CD4-positive, alpha-beta T cell treated with Interleukin-6 for 4 hours (primary cell): ENCODE measurements at places on chromosomes 4 and X.

DNA sequence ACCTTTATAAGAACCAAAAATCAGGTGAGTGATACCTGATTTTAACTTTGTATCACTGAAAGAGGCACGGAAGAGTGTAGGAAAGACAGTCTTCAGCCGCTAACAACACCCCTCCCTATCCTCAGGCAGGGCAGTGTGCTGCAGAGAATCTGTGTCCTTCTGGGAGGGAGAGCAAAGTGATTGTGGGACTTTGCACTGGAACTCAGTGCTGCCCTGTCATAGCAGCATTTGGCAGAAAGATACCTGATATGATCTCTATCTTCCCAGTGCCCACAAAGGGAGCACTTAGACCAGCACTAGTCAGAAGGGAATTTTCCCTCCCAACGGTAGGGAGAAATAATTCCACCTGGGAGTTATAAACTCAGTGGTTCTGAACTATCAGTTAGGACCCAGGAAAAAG is 139.0 kb downstream of the FMR1NB start:
- no peak for DNase-seq

GRCh38 chr4:158722291-158722916 is 792 bp downstream of the PPID start:
- no peak for DNase-seq

DNA sequence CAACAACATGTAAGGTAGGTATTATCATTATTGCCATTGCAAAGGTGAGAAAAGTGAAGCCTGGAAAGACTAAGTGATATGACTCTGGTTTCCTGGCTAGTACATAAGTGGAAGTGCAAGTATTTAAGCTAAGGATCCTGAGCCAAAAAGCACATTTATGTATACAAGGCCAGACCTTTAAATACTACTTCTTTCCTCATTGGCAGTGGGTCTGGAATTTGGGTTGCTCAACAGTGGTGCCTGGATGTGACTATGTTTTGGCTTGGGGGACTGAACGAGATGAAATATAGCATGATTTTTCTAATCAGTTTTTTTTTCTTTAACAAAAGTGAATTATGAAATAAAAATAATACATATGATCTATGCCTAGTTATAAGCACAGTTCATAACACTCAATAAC is 7.4 kb upstream of the FGF13 start:
- no peak for DNase-seq

DNA sequence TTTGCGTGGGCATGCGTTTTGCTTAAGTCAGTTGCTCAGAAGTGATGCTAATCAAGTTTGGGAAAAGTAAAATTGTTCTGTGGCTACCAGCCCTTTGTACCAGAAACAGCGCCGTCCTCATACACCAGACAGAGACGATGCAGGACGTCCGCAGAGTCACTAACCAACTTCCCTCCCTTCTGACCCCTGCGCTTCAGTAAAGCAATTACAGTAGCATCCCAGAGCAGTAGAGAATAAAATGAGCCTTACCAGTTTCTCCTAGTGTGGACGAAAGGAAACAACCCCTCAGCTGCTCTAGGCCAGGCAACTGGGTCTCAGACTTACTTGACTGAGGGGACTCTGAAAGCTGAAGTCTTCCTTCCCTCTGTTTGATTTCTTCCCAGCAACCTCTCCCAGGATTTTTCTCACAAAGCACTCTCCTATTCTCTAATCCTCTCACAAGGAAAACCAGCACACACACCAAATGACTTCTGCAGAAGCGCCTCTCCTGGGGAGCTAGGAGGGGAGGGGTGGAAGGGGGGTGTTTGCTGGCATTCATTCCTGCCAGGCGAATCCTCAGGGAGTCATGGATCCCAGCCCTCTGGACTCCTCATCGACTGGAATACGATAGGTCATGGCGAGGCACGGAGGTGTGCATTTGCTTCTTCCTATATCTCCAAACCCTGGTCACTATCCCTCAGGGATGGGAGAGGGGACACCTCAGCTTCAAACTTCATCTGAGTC is 56.0 kb upstream of the MID1 start:
- no peak for DNase-seq

- DNase-seq = no peak
Measured at GRCh38 chr4:80711956-80712355, 318.6 kb upstream of the BMP3 start.
